ENCODE measurements at places on chromosomes 1 and 21. TPM values are rescaled to one million over a fixed set of nuclear protein-coding genes. Genes with fewer than 3 reads are reported as not detected.

The ZYG11A gene
- total RNA-seq, result 0.78 TPM

The PEAR1 gene
- 7.7 TPM for total RNA-seq

The PIGR gene
- total RNA-seq, result not detected

The HSF2BP gene
- total RNA-seq, result 1.6 TPM

The HCN3 gene
- total RNA-seq, result 0.06 TPM

The FCRL2 gene
- not detected for total RNA-seq

The OR2L3 gene
- not detected for total RNA-seq

The C1orf21 gene
- total RNA-seq, result 17.6 TPM

The LENEP gene
- not detected for total RNA-seq

The EDARADD gene
- not detected for total RNA-seq

The CNR2 gene
- total RNA-seq, result not detected

The RGS8 gene
- total RNA-seq, result not detected

The E2F2 gene
- 0.15 TPM for total RNA-seq

The SCYL3 gene
- total RNA-seq, result 2.9 TPM

The DNAI4 gene
- 1.8 TPM for total RNA-seq

The CRYBG2 gene
- total RNA-seq, result not detected

The RIMKLA gene
- total RNA-seq, result not detected

The GPR25 gene
- not detected for total RNA-seq
